ENCODE measurements at places on chromosomes 4 and X.

GRCh38 chrX:16444353-16444752, 205.6 kb upstream of the S100G start:
- DNase-seq, result no peak

DNA sequence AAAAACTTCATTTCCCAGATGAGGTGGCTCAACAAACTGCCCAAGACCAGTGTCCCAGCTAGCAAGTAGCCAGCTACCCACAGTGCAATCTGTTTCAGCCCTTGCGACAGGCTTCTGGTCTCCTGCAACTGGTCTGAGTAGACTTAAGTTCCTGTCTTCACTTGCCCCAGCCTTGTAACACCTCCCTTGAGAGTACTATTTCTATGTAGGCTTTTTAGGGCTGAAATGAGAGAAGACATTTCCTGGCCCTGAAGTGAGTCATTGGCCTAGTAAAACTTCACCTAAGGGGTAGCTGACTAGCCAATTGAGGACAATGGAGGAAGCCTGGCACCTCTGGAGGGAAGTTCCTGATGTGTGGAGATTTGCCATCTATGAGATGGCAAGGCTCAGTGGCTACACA, 80.1 kb upstream of the STIM2 start:
- no peak for DNase-seq

- no peak for DNase-seq
These were observed 49.5 kb downstream of the TIGD2 start for GRCh38 chr4:89160806-89161205.

GRCh38 chr4:106017975-106018374, 122.7 kb downstream of the NPNT start:
- DNase-seq, result no peak

DNA sequence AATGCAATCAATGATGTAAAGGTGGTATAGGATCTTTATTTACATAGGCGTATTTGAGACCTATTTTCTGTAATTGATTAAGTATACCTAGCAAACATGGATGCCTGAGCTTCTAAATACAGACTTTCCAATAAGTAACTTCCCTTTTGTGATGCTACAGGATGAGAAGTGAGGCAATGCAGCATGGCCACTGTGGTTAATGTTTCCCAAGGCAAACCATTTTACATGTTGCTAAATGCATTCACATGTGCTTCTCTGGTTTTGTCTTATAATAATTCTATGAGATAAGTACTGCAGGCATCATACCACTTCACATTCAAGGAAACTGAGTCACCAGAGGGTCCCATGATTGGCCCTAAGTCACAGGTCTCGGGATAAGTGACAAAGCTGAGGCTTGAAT, 35.7 kb upstream of the NKX3-2 start:
- no peak for DNase-seq

DNA sequence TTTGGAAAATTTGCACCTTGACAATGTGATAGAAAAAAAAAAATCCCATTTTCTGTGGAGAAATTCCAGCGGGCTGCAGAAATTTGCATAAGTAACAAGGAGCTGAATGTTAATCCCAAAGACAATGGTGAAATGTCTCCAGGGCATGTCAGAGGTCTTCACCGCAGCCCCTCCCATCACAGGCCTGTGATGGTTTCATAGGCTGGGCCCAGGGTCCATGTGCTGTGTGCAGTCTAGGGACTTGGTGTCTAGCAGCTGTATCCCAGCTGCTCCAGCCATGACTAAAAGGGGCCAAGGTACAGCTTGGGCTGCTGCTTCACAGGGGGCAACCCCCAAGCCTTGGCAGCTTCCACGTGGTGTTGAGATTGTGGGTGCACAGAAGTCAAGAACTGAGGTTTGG, 85.2 kb downstream of the ADGRA3 start:
- DNase-seq, result no peak

DNA sequence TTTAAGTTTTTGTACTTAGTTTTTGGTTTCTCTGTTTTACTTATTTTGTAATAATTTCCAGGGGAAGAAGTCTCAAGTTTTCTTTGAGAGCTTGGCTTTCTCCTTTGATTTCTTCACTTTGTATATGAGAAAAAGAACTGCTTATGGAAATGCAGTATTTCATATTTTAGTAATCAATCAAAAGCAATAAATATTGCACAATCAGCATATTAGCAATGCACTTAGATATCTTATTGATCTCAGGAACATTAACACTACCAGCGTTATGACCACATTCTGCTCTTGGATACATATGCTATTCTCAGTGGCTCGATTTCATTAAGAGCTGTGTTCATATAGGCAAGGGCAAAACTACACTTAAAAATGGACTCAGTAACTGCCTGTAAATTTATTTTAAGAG, 381.0 kb upstream of the DMD start:
- no peak for DNase-seq

DNA sequence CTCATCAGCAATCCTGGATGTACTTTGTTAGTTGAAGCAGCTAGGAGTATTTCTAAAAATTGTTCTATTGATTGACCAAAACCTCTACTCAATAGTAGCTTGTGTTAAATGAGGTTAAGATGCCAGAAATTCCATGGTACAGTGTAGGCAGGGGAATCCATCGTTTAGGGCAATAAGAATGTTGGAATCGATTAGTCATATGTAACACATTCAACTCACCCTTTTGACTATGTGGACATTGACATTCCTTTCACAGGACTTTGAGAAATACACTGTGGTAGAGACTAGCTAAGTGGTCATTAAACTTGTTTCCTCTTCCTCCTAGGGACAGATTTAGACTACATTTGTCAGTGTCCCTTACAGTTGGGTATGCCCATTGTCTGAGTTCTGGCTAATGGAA, 40.2 kb downstream of the KDM5C start:
- no peak for DNase-seq

DNA sequence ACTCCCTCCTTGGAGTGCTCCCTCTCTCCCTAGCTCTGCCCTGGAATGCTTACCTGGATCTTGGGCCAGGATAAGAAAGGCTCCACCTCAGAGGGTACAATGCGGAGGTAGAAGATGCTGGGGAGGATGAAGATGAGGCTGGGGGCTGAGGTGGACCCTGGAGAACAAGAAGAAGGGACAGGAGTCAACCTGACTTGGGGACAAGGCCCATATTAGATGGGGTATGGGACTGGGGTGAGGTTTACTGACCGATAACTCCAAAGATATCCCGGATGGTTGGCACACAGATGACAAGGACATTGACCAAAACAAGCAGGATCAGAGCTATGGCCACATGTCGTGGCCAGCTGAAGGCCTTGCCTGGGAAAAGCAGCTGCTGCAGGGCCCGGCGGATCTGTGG, 10.6 kb downstream of the SLC38A5 start:
- no peak for DNase-seq

DNA sequence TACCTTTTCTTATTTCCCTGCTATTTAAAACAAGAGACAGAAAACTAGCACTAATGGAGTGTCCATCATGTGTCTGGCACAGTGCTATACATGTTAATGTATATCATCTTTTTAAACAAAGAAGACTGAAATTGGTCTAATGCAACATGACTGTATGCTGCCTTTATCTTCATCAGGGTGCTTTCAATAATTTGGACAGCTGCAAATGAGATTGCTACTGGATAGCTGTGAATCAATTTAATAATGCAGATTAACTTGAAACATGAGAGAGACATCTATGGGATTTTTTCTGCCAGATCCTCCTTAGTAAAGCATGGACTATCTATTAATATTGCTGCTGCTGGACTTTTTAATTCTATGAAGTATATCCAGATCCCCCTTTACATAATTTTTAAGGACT, 255.3 kb upstream of the ATOH1 start:
- no peak for DNase-seq

DNA sequence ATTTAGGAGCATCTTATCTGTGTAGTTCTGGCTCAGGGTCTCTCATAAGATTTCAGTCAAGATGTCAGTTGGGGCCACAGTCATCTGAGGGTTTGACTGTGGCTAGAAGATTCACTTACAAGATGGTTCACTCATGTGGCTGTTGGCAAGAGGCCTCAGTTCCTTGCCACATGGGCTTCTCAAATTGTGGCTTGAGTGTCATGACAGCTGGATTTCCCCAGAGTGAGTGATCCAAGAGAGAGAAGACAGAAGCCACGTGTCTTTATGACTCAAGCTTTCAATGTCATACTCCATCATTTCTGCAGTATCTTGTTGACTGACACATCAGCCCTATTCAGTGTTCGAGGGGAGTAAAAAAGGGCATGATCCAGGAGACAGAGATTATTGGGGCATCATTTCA, 131.3 kb upstream of the AP1S2 start:
- no peak for DNase-seq

GRCh38 chr4:3106339-3107186, 32.1 kb downstream of the HTT start:
- peak; percentile 89 for DNase-seq

- no peak for DNase-seq
These were observed 138.8 kb upstream of the IL15 start for GRCh38 chr4:141497627-141498026.

DNA sequence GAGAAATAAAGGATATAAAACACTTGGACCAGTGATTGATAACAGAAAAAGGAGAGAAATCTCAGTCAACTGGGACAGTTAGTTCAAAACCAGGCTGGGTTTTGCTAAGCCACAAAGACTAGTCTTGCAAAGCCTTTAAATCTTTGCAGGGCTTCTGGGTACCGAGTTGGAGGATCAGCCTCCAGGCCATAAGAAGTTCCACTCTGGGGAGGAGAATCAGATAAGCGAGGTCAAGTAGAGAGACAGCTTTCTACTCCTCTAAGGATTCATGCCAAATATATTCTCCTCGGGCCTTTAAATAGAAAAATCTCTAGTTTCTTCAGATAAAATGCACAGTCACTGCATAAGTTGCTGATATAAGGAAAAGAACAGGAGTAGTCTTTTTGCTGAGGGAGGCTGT, 92.7 kb downstream of the MFAP3L start:
- DNase-seq, result no peak

- DNase-seq, result peak; percentile 52
These were observed 29.2 kb downstream of the HTT-AS start for GRCh38 chr4:3044870-3045819.

DNA sequence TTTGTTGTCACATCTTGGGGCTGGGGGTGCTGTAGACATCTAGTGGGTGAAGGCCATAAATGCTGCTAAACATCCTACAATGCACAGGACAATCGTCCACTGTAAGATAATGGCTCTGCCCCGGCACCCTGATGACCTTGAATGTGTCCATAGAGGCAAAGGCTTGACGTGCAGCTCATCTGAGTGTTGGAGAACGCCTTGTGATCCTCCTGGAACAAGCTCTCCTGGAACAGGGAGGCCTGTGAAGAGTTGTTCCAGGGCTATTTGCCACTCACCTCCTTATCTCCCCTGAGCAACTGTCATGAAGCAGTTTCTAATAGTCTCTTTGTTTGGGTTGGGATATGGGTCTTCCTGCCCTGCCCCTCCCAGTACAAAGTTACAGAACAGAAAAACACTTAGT, 15.2 kb upstream of the PCYT1B start:
- no peak for DNase-seq

GRCh38 chr4:165403637-165404036, 24.8 kb downstream of the CPE start:
- DNase-seq, result no peak

GRCh38 chrX:132218100-132218812, 991 bp downstream of the RAP2C start:
- peak; percentile 56 for DNase-seq

GRCh38 chr4:143252478-143252877, 67.8 kb downstream of the USP38 start:
- DNase-seq, result no peak

- DNase-seq, result no peak
These were observed 8.9 kb upstream of the RUFY3 start for GRCh38 chr4:70712604-70713452.

- no peak for DNase-seq
These were observed 13.3 kb upstream of the UBA6 start for GRCh38 chr4:67714248-67714583.

GRCh38 chrX:111101580-111101979, 5.6 kb downstream of the PAK3 start:
- DNase-seq, result no peak

- peak; percentile 40 for DNase-seq
These were observed 19.9 kb upstream of the MXD4 start for GRCh38 chr4:2281575-2282343.

- no peak for DNase-seq
These were observed 61.3 kb downstream of the AR start for GRCh38 chrX:67604979-67605703.

- no peak for DNase-seq
These were observed 37.8 kb downstream of the PCDH10 start for GRCh38 chr4:133186845-133187244.

DNA sequence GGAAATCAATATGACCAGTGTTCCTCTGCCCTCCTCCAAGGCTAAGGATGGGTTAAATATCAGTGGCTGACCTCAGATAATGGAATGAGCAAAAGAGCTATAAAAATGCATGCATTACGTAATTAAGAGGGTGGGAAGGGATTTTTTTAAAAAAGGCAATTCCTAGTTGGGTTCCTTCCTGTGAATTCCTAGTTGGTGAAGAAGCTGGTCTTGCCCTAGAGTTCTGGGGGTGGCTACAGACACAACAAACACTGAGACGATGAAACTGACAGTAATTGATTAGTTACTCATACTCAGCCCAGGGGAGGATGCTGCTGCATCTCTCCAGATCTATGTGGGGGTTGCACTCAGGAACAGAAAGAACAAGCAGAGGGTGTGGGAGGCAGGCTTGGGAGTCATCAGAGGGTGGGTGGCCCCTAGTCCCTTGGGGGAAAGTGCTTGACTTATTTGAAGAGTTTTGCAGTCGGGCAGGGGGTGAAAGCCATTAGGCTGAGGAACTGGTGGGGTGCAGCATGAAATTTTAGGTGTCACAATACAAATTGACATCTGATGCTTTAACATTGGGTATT, 662.0 kb upstream of the FRG1 start:
- no peak for DNase-seq

DNA sequence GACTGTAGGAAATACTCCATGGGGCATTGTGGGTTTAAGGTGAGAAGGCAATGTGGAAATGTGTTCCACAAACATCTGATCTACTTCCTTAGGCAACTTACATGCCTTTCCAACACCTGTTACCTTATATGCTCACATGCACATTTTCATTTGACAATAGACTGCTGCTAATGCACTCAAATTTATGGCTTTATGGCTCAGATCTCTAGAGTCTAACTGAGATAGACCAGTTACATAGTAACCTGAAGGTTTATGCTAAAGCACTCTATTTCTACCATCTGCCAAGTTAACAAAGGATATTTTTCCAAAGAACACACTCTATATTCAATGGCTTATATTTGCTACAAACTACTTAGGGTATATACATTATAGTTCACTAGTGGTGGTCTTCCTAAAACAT, 969.0 kb downstream of the TECRL start:
- no peak for DNase-seq

DNA sequence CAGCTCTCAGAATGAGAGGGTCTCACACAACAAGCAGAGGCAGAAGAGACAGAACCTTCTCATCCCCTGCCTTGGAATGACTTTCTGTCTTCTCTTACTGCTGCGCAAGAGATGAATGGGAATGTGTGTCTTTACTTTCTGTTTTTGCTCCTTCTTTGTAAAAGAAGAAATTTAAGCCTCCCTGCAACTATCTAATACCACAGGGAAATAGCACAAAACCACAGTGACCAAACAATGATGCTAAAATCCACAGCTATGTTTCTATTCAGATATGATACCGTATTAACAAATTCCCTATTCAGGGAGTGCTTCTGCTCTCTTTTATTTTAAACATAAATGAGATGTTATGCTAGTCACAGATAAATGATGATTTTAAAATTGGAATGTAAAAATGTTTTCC, 173.8 kb upstream of the RAI2 start:
- DNase-seq, result no peak

GRCh38 chrX:149493567-149494562, 11.2 kb downstream of the IDS start:
- no peak for DNase-seq
